Activated CD8-positive, alpha-beta memory T cell treated with anti-CD3 and anti-CD28 coated beads, Interleukin-2, amount 50 U/mL, for 48 hours (primary cell): ENCODE measurements at places on chromosomes 7 and 10.
A peak's percentile ranks its signal among the peaks of the same experiment; 100 is the strongest.

DNA sequence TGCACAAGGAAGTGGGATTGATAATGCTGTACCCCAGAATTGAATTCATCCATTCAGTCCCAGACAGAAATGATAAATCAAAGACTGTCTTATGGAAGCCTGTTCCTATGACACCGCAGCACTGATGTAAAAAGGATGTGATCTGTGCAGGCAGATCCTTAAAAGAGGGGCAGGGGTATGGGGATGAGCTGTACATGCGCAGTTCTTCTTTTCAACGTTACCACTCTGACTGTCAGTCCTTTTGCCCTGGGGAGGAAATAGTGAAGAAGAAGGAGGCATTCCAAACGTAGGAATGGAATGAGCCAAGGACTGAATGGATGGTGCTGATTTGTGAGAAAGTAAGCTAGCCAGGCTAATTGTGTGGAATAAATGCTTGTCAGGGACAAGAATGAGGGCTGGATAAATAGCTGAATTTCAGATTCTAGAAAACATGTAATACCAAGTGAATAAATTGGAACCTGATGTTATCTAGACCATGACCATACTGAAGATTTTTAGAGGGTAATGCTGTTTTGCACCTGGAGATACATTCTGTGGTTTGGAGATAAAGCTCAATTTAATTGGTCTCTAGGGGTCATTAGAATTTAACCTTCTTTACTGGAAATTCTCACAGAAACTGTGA, 509.3 kb downstream of the SORCS3 start:
- DNase-seq: no peak

DNA sequence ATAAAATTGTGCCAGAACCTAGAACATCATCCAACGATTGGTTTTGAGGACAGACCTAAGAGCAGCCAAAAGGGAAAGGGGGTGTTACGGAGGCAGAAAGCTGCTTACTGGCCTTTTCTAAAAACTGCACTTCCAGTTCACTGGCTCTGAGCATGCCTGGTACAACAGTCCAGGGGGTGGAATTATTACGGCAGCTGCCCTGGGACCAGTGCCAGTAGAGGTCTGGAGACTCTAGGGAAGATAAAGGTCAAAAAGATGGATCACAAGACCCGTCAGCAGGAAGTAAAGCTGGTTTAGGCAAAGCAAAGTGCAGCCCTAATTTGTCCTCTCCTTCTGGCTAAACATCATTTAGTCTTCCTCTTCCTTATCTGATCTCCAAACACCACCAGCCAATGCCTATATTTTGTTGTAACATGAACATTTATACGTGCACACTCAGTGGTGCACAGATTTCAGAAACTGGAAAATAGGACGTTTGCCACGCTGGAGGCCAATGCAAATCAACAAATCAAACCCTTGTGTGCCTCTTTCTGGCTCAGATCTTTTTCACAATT, 216.4 kb upstream of the DPP6 start:
- DNase-seq: no peak

- no peak for DNase-seq
Observed at GRCh38 chr10:113665806-113666354, 2.0 kb upstream of the NRAP start.

DNA sequence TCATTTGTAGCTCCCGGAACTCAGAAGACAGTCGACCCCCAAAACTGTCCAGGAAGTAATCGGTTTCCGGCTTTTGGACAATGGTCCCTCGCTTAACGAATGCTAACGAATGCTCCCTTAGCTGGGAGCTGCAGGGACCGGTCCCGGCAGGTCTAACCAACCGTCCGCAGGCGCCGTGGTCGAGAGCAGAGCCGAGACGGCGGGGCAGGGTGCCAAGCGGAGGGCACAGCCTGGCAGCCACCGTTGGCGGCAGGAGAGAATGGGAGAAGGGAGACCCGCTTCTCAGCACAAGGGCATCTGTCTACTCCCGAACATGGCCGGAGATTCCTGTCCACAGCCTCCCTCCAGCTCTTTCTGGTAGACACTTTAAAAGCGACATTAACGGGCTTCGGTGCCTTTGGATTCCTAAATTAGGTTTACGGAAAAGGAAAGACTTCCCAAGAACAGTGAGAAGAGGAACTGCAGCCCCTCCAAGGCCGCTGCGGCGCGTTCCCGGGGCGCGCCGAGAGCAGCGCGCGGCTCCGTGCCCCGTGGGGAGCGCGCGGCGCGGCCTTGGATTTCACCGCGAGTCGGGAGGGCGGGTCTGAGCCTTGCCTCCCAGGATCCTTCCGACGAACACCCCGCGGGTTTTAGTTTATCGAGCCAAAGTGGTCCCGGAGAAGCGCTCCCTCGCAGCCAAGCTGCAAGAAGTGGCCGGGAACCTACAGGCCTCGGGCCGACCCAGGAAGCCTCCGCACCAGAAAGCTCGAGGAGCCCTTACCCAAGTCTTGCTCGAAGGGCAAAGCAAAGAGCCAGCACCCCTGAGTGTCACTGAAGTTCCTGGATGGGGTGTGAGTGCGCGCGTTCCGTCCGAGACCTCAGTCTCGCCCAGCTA, 3.6 kb upstream of the TBX20 start:
- no peak for DNase-seq

DNA sequence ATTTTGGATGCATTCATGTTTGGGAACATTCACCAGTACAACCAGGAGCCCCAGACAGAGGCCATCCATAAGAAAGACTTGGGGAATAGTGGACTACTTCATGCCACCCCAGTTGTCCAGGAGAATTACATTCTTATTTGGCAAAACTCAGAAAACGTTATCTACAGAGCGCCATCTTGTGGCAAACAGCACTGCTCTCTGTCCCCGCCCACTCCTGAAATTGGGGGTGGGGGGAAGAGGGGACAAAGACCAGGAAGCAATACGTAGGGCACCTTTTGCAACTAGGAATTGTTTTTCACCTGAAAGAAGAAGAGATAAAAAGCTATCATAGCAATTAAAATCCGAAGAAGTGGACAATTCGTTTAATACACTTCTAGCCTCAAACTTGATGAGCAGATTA, 134.6 kb upstream of the MGMT start:
- no peak for DNase-seq

DNA sequence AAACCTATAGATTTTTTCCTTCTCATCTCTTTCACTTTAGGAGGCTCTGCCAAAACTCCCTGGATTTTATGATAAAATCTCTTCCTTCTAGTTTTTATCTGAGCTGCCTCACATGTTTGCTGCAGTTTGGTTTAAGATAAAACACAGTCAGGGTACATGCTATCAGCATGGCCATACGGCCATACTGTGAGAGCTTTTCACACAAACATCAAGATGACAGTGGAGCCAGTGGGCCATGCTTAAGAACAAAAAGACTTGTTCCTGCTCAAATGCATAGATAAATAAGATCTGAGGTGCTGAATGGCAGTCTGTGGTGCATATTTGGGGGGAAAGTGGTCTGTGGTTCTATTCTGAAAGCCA, 91.0 kb downstream of the ELMO1 start:
- no peak for DNase-seq

DNA sequence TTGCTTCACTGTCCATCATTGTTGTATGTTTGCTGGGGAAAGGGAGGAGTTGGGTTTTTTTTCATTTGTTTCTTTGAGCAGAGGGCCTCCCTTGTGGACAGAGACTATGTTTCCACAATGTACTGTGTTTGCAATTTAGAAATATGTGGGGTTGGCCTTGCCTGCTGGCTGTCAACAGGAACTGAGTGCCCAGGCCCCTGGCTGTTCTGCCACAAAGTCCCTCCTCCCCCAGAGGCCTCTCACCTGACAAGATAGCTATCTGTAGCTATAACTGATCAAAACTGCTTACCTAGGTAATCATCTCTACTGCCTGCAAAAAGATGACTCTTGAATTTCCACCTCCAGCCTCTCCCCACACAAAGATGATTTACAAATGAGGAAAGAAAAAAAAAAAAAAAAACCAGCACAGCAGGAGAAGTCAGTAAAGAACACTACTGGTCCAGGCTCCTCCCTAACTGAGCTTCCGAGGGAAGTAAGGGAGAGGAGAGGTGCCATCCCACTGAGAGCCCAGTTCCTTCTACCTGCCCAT, 121.8 kb downstream of the SGMS1 start:
- no peak for DNase-seq

DNA sequence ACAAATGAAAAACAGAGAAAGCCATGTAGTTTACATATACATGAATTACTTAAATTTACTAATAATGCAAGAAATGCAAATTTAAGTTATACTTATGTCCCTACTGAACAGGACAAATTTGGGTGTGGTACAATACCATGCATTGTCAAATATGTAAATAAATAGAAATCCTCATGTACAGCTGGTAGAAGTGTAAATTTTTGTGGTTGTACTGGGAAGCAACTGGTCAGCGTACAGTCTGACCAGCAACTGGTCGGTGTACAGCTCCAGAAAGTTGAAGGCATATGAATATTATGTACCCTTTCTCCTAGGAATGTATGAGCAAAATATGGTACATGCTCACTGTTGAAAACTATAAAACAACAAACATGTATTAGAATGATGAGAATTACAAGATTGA, 93.9 kb upstream of the TMEM106B start:
- DNase-seq: no peak

- DNase-seq: no peak
Observed at GRCh38 chr7:30474485-30474884, 4.1 kb downstream of the NOD1 start.

GRCh38 chr7:69189406-69189805, 408.9 kb upstream of the AUTS2 start:
- no peak for DNase-seq

- DNase-seq: peak; percentile 12
Observed at GRCh38 chr10:130438861-130439260, 302.7 kb downstream of the GLRX3 start.
